ENCODE measurements at places on chromosomes 1 and 21.

DNA sequence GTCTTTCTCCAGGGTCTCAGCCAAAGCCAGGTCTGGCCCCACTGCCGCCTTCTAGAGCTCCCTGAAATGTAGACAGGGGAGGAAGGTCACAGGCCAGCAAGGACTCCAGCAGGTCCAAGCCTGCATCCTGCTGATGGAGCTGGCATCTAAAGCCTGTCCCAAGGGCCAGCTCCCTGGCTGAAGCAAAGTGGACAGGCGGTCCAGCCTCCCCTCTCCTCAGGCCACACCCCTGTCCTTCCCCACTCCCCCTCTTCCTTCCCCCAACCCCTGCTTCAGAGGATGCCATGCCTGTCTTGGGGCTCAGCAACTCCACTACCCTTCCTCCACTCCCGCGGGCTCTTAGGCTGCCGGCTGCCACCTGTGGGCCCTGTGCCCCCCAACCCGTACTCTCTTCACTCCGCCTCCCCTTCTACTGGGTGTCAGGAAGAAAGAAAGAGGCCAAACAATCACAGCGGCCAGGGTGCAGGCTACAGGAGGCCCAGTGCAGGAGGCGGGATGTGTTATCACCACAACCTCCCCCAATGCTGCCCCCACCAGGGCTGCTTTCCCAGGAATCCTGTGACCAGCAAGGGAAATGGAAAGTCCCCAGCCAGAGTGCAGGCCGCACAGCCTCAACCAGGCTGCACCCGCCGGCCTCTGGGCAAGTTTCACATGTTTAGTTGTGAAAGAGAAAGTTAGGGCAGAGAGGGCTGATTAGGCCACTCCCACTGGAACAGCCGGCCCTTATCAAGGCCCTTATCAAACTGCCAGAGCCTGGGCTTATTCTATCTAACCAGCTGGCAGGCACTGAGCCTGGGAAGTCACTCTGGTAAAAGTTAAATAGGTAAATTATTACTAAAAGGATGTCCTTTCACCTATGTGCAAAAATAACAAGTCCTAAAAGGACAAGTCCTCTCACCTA lies 34.1 kb downstream of the ACOT7 start:
- H3K4me3 ChIP-seq, result peak overlapping the region; percentile 37
- DNase-seq, result peak; percentile 71
- H3K36me3 ChIP-seq, result no peaks in the 10 kb centered on the region
- H3K4me1 ChIP-seq, result peaks cover 30% of the 10 kb centered on the region
- no peaks in the 10 kb centered on the region for H3K27me3 ChIP-seq

DNA sequence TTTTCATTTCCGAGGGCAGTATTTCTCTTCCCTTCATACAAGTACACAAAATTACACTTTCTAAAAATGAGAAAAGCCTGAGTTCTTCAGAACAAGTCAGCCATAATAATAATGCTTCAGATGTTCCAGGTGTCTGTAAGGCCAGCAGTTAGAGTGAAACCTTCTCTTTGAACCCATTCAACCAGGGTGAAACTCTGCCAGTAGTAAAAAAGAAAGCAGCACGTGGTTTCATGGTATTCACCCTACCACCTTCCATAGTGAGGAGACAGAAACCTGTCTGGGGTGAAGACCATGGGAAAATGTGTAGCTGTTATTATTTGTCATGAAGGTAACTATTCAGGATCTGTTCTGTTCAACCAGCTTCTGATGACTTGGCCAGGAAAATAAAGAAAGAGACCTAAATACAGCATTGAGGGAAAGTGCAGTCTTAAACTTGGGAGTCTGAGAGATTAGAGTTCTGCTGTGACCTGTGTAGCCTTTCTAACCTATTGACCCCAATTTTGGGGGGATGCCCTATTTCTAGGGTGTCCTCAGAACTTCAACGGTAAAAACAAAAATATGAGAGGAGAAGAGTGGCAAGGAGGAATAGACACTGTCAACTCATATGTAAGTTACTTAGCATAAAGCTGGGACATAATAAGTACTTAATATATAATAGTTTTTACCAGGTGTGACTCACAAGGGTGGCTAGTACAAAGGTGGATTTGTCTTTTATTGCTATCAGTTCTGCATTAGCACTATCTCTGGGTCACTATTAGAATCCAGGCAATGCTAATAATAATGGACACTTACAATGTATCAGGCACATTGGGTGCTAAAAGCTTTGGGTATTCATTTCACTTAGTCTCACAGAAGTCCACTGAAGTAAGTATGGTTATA lies 70.0 kb upstream of the TNFSF4 start:
- H3K36me3 ChIP-seq, result no peaks in the 10 kb centered on the region
- no peak for DNase-seq
- no peaks in the 10 kb centered on the region for H3K4me1 ChIP-seq
- no peaks in the 10 kb centered on the region for H3K27me3 ChIP-seq
- H3K27ac ChIP-seq, result no peak overlapping the region

- no peak overlapping the region for H3K27ac ChIP-seq
- H3K27me3 ChIP-seq, result no peaks in the 10 kb centered on the region
- H3K4me3 ChIP-seq, result no peak overlapping the region
- no peaks in the 10 kb centered on the region for H3K4me1 ChIP-seq
- no peaks in the 10 kb centered on the region for H3K36me3 ChIP-seq
- DNase-seq, result no peak
These were observed 18.3 kb upstream of the PADI4 start for GRCh38 chr1:17289721-17290120.

DNA sequence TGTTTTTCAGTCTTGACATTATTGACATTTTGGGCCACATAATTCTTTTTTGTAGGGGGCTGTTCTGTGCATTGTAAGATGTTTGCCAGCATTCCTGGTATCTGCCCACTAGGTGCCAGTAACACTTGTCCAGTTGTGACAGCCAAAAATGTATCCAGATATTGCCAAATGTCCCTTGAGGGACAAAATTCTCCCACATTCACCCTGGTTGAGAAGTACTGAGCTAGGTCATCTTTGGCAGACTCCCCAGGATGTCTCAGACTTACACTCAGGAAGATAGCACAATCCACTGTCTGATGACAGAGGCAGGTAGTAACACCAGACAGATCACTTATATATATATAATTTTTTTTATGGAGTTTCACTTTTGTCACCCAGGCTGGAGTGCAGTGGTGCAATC lies 5.9 kb downstream of the CD48 start:
- no peaks in the 10 kb centered on the region for H3K27me3 ChIP-seq
- no peak for DNase-seq
- H3K4me1 ChIP-seq, result peaks cover 54% of the 10 kb centered on the region
- no peak overlapping the region for H3K27ac ChIP-seq
- no peaks in the 10 kb centered on the region for H3K36me3 ChIP-seq

GRCh38 chr1:179164494-179164893 lies 65.0 kb downstream of the ABL2 start:
- peak; percentile 35 for DNase-seq
- no peaks in the 10 kb centered on the region for H3K27me3 ChIP-seq
- H3K36me3 ChIP-seq, result no peaks in the 10 kb centered on the region
- peaks cover 53% of the 10 kb centered on the region for H3K4me1 ChIP-seq

DNA sequence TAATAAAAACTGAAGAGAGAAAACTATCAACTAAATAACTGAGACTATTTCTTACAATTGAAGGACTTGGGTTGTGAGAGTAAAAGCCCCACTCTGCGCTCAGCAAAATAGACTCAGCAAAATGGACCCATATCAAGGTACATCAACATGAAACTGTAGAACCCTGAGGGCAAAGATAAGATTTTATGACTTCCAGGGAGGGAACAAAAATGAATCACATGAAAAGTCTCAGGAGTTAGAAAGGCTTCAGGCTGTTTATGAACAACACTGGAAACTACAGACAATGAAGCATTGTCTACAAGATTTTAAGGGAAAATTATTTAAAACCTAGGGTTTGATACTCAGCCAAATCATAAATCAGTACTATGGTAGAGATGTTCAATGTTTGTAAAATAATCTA lies 434.3 kb downstream of the PTPRC start:
- no peaks in the 10 kb centered on the region for H3K36me3 ChIP-seq
- no peak overlapping the region for H3K4me3 ChIP-seq
- H3K27me3 ChIP-seq, result no peaks in the 10 kb centered on the region

DNA sequence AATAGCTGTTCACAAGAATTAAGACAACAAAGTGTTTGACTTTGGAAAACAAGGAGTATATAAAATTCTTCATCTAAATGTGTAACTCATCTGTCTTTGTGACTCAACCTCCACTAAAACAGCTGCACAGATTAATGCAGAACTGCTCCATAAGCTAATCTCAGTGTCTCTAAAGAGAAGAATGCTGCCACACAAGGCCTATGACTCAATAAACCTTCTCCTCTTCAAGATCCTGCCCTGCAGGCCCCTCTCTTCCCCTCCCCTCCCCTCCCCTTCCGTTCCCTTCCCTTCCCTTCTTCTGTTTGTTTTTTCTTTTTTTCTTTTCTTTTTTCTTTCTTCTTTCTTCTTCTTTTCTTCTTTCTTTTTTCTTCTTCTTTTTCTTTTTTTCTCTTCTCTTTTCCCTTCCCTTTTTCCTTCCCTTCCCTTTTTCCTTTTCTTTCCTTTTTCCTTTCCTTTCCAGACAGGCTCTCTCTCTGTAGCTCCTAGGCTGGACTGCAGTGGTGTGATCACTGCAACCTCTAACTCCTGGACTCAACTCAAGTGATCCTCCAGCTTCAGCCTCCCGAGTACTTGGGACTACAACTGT lies 1052.8 kb downstream of the BRINP3 start:
- H3K4me3 ChIP-seq, result no peak overlapping the region
- H3K4me1 ChIP-seq, result no peaks in the 10 kb centered on the region
- no peaks in the 10 kb centered on the region for H3K36me3 ChIP-seq
- H3K27ac ChIP-seq, result no peak overlapping the region

DNA sequence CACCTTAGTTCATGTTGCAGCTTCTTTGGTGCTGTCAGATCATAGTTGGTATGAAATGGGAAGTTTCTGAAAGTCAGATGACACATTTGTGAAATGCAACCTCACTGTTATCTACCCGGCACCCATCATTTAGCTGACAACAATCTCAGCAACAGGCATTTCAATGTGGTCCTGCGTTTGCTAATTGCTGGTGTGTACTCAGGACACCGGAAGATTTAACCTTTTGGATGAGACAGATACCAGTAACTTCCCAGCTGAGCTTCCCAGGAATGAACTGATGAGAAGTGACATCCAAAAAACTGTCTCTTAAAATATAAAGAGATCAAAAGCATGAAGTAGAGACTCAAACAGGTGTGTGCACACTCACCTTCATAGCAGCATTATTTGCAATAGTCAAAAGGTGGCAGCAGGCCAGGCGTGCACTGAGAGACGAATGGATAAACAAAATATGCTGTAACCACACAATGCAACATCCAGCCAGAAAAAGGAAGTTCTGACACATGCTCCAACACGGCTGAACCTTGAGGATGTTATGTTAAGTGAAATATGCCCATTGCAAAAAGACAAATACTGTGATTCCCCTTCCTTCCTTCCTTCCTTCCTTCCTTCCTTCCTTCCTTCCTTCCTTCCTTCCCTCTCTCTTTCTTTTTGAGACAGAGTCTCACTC lies 7.9 kb upstream of the CLDN14 start:
- DNase-seq, result no peak
- no peaks in the 10 kb centered on the region for H3K36me3 ChIP-seq
- H3K27me3 ChIP-seq, result no peaks in the 10 kb centered on the region
- no peak overlapping the region for H3K4me3 ChIP-seq

DNA sequence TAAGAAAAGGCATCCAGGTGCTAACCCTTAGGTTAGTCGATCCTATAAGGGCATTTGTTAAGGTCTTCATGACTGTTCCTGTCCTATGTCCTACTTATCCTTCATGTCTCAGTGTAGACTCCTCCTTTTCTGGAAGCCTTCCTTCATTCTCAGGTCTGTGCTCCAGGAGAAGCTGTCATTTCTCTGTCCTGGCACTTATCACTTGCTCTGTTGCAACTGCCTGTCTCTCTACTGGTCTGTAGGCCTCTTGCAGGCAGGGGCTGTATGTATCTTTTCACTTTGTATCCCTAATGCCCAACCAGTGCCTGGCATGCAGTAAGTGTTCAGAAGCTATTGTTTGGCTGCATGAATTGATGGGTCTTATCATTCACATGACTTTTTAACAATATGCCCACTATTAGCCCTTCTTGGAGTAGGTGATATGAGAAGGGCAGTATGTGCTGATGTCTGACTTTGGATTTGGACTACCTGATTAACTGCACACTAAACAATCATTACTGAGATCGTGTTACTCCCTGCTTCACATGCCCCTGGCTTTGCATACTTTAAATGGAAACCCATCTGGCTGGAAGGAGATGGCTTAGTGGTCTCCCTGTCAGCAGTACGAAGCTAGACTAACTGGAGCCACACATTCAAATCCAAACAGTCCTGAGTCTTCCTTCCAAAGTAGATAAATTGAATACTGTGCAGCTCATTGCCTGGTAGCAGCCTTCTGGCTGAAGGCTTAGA lies 88.8 kb downstream of the RGL1 start:
- 0 out of 2 replicates have a peak, but pooled peaks cover 2% of the 10 kb centered on the region for H3K27me3 ChIP-seq
- DNase-seq, result no peak

DNA sequence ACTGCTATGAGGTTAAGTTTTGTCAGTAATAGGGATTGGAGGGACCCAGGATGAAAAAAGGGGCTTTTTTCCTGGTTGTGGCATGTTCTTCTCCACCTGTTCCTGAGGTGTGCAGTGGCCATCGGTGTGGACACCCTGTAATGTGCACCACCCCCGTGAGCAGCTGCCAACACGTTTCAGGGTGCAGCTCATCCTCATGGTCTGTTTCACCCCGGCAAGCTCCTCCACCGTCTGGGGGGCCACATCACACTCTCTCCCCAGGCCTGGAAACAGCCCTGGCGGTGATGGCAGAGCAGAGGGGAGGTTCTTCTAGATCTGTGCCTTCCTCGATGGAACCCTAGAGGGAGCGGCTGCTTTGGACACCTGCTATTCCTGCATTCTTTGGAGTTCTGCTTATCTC lies 435.4 kb downstream of the MATN1 start:
- H3K4me1 ChIP-seq, result no peaks in the 10 kb centered on the region
- no peak overlapping the region for H3K27ac ChIP-seq

DNA sequence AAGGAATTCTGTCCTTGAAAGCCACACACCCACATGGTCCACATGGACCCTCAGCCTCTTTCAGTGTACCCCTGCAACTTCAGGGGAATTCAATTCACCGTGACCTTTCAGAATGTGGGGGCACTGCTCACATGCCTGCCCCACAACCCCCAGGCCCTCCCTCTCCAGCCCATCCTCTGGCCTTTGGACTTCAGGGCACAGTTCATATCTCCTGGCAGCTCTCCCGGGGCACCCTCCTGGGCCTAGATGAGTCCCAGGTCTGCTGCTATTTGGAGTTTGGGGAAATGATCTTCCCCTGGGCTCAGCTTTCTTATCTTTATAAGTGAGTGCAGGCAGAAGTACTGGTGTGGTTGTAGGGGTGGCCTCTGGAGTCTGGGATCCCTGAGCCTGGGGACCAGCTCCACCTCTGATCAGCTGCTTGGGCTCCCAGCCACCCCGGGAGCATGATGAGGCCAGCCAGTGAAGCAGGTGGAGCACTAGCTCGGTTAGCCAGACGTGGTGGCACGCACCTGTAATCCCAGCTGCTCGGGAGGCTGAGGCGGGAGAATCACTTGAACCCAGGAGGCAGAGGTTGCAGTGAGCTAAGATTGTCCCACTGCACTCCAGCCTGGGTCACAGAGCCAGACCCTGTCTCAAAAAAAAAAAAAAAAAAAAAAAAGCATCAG lies 15.8 kb downstream of the C1orf167 start:
- H3K27ac ChIP-seq, result no peak overlapping the region
- H3K4me3 ChIP-seq, result no peak overlapping the region
- H3K36me3 ChIP-seq, result no peaks in the 10 kb centered on the region

- no peaks in the 10 kb centered on the region for H3K27me3 ChIP-seq
- no peak overlapping the region for H3K4me3 ChIP-seq
- H3K4me1 ChIP-seq, result no peaks in the 10 kb centered on the region
- H3K27ac ChIP-seq, result no peak overlapping the region
- no peaks in the 10 kb centered on the region for H3K36me3 ChIP-seq
These were observed 602.2 kb upstream of the ADAMTS5 start for GRCh38 chr21:27569091-27569490.

GRCh38 chr1:156490401-156491032 lies 10.1 kb downstream of the MEF2D start:
- H3K27ac ChIP-seq, result peak overlapping the region; percentile 99
- H3K27me3 ChIP-seq, result no peaks in the 10 kb centered on the region

All from Karpas-422 (cell line).